ENCODE measurements at places on chromosomes 6 and 20. TPM values are rescaled to one million over a fixed set of nuclear protein-coding genes. Genes with fewer than 3 reads are reported as not detected.
A peak's percentile ranks its signal among the peaks of the same experiment; 100 is the strongest.

DNA sequence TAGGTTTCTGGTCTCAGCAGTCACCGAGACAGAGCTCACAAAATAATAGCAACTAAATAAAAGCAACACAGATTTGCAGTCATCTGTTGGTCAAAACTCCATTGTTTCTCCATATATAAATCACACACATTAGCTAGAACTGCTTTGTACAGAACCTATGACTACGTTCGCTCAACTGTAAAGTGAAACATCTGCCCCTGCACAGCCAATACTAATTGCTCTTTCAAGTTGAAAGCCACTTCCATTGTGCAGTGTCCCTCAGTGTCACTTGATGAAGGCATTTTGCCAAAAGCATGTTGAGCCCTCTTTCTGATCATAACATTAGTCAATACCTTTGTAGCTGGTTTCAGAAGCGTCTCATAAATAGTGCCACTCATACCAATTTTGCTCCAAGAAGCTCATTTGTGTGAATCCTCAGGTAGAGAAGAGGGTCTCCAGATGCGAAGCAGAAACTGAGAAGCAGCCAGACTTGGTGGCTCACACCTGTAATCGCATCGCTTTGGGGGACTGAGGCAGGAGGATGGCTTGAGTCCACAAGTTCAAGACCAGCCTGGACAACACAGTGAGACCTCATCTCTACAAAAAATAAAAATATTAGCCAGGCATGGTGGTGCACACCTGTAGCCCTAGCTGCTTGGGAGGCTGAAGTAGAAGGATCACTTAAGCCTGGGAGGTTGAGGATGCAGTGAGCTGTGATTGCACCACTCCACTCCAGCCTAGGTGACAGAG is 68.9 kb downstream of the PERP start:
- no peak for DNase-seq

UNC93A gene
- total RNA-seq = not detected

- DNase-seq = peak; percentile 14
Measured at GRCh38 chr6:68635706-68636513, 828 bp downstream of the ADGRB3 start.

GRCh38 chr6:31128093-31128676 is 7.9 kb upstream of the CDSN start:
- peak; percentile 45 for DNase-seq

C6orf52 gene
- total RNA-seq = 1.6 TPM

- no peak for DNase-seq
Measured at GRCh38 chr20:57122536-57123489, 143.6 kb downstream of the BMP7 start.

- DNase-seq = no peak
Measured at GRCh38 chr6:106469882-106470281, 109.4 kb downstream of the CRYBG1 start.

NKX2-4 gene
- total RNA-seq = not detected

DNA sequence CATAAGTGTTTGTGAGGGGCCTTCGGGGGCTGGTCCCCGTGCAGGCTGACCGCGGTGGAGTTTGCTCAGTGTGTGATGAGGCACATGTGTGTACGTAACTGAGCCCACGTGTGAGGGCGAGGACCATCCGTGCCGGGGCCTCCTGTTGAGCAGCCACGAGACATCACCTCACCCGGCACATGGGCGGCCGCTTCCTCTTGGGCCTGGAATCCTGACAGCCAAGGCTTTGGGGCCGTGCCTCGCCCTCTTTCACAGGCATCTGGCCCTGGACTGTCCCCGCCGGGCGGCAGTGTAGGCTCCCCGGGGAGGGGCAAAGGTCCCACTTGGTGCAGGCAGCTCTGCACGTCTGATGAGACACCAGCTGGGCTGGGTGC is 202.3 kb downstream of the DLL1 start:
- no peak for DNase-seq

DNA sequence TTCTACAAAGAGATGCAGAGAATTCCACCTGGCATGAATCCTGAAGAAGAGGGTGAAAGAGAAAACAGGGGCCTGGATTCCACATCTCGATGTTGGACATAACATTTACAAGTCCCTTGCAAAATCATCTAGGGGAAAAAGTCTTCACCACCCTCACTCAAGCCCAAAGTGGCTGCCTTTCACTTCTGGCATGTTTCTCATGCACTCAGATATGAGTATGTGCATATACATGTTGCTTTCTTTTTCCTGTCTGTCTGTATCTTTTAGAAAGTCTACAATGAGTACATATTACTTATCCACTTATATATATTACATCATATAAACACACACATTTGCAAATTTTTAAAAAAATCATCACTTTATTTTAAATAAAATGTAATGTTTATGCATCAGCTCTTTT is 159.3 kb downstream of the KIF6 start:
- DNase-seq = no peak

WFDC10B gene
- not detected for total RNA-seq

- DNase-seq = no peak
Measured at GRCh38 chr20:14879020-14879697, 541.7 kb upstream of the FLRT3 start.

DNA sequence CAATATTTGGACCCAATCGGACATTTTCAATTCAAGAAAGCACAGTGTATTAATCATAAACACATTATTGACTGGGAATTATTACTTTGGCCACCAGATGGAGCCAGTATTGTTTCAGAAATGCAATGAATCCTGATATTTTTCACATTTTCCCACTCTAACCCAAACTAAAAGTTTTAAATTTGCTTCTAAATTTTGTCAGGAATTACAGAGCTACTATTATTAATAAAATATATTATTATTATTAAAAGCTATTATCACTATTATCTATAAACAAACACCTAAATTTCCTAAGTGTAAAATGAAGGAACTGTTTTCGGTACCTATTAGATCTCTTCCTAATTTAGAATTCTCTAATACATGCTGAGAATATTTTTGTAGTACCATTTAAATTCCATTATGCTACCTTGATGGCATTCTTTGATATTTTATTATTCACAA is 245.3 kb downstream of the OGFRL1 start:
- DNase-seq = no peak

DNA sequence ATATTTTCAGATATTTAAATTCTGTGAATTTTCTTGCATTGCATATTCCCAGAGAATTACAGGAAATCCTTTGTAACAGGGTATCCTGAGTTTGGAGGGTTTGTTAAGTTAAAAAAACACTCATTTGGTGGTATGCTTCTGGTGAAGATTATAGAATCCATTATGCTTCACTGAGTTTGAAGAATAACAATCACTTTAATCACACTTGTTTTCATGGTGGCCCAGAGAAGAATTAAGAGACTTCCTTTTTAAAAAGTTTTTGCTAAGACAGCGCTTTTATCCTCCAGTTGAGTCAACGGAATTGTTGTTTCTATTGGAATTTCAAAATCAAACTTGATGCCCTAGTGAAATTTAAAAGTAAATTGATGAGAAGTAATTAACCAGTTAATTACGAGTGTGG is 17.4 kb downstream of the PLEKHG1 start:
- DNase-seq = no peak

HLA-DQA2 gene
- total RNA-seq = 0.84 TPM

PFDN6 gene
- total RNA-seq = 31.8 TPM

DNA sequence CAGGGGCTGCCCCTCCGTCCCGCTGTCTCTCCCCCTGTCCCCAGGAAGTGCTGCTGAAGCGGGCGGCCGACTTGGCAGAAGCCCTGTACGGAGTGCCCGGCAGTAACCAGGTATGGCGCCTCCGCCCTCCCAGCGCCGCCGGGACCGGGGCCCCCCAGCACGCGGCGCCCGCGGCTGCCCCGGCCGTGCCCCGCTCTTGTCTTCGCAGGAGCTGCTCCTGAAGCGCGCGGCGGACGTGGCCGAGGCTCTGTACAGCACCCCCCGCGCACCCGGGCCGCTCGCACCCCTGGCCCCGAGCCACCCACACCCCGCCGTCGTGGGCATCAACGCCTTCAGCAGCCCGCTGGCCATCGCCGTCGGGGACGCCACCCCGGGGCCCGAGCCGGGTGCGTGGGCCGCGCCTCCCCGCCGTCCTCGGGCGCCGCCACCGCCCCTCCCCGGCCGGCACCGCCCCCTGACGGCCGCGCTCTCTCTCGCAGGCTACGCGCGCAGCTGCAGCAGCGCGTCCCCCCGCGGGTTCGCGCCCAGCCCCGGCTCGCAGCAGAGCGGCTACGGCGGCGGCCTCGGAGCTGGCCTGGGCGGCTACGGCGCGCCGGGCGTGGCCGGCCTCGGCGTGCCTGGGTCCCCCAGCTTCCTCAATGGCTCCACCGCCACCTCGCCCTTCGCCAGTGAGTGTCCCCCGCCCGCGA is 48.4 kb downstream of the CPXM1 start:
- peak; percentile 45 for DNase-seq

CTAGE9 gene
- not detected for total RNA-seq

DNA sequence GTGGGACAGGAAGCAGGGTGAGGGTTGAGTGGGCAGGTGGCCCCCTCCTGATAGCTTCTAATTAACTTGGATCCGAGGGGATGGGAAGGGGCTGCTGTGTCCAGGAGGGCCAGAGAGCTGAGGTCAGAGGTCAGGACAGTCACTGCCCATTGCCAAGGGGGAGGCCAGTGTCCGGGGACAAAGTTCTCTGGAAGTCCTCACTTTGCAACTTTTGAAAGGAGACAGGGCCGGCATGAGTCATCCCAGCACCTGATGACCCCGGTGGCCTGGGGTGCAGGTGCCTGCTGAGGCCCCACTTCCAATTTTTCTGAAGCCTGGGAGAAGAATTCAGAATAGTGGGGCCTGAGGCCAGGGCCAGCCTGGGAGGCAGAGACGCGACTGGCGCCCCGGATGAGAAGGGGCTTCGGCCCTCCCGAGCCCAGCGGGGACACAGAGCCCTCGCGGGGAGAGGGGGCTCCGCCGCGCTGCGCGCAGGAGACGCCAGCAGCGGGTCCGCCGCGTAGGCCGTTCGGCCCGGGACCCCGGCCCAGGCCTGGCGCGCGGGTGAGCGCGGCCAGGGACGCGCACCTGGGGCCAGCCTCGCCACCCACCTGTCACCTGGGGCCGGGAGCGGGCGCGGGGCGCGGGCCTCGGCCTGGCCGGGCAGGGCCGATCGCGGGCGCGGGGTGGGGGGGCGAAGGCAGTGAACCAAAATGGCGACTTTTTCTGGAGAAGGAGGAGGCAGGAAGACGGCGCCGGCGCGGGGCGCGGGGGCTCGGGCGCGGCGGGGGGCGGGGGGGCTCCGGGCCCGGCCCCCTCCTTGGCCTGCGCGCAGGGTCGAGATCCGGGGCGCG is 586 bp downstream of the ZNF512B start:
- DNase-seq = peak; percentile 42

- no peak for DNase-seq
Measured at GRCh38 chr20:58177799-58178198, 50.7 kb downstream of the ANKRD60 start.

- no peak for DNase-seq
Measured at GRCh38 chr6:135159531-135159930, 21.6 kb upstream of the MYB start.

- no peak for DNase-seq
Measured at GRCh38 chr6:44524476-44525227, 137.1 kb downstream of the CDC5L start.

RAB23 gene
- total RNA-seq = 7.6 TPM

DNA sequence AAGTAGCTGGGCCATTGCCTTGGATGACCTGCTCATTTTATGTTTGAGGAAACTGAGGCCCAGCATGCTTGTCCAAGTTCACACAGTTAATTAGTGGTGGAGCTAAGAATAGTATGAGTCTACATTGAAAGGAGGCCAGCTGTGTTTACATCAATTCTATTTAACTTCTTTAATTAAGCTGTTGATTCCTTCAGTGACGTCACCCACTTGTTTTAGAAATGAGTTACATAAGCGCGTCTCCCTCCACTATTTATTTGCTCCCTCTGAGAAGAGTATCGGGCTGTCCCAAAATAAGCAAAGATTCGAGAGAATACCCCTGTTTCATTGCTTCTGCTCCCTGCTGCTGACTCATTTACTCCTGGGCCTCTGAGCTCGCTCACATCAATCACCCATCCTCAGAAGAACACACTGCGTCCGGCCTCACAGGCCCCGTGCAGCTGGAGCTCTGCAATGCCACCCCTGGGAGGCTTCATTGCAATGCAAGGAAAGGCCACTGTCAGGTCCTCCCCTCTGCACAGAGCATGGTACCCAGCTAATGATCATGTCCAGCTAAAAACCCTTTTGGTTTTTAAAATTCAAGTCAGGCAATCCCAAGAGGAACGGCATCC is 74.8 kb upstream of the BMP2 start:
- DNase-seq = no peak
